ENCODE measurements at places on chromosomes 1 and 21.

DNA sequence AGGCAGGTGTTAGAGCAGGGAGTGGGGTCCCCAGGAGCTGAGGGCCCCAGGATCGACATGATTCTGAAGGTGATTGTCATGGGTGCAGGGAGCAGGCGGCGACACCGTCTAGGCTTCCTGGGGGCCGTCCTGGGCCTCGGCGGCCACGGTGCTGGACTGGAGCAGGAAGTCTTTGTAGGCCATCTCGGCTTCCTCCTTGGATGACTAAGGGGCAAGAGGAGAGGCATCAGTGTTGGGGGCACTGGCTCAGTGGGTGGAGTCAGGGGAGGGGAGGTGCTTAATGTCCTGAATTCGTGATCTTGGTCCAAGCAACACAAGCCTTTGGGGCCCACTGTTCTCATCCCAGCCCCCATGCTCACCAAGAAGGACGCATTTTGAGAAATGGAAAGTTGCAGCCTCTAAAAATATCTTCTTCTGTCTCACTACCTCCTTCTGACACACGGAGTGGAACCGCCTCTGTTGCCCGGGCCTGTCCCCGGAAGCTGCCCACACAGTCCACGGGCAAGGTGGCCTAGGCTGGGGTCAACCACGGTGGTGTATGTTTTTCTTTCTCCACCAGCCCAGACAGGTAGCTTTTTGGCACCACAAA lies 8.6 kb upstream of the FCMR start:
- no peak for DNase-seq

DNA sequence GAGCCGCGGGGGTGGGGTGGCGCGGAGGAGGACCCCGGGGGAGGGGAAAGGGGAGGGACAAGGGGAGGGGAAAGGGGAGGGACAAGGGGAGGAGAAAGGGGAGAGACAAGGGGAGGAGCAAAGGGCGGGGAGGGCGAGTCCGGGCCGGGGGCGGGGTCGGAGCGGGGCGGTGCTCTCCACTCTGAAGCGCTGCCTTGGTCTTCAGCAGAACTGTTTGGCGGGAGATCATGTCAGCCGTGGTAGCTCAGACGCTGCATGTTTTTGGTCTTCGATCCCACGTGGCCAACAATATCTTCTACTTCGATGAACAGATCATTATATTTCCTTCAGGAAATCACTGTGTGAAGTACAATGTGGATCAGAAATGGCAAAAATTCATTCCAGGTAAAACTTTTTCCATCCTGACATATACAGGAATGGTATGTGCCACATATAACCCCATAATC lies 420 bp downstream of the CFAP57 start:
- DNase-seq, result no peak

DNA sequence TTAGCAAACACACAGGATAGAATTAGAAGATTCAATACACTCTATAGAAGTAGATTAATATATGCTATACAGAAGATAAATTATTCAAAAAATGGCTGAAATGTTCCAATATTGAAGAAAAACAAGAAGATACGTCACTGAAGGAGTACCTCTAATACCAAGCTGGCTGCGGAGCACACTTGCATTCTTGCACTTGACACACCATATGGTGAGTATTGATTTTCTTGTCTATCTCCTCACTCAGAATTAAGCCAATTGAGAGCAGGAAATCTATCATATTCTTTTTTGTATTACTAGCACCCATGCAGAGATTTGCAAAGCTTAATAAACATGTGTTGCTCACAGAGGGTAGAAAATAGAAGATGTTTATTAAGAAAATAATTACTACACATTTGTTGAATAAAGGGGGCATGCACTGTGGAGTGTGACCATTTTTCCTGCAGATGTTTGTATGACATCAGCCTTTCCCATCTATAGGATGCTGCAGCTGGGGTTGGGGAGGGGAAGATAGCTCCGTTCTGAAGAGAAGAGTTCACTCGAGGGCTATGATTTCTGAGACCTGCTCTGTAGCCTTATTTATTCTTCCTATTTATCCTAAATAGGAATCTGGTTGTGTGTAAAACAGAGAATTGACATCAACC lies 318.1 kb downstream of the HHIPL2 start:
- DNase-seq, result no peak

DNA sequence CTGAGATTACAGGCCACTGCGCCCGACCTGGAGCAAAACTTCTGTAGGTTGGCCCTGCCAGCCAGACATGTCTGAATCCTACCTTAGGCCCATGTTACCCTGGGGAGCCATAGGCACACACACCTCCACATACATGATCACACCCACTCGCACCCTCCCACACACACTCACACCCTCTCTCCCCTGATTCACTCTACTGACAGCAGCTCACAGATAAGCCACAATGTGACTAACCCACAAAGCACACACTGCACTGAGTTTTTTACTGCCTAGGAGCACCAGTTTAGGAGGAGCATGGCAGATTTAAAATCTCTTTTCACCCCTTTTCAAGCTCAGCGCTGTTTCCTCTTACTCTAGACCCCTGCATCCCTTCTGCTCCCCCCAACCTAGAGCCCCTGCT lies 41.7 kb downstream of the SLC30A1 start:
- no peak for DNase-seq

DNA sequence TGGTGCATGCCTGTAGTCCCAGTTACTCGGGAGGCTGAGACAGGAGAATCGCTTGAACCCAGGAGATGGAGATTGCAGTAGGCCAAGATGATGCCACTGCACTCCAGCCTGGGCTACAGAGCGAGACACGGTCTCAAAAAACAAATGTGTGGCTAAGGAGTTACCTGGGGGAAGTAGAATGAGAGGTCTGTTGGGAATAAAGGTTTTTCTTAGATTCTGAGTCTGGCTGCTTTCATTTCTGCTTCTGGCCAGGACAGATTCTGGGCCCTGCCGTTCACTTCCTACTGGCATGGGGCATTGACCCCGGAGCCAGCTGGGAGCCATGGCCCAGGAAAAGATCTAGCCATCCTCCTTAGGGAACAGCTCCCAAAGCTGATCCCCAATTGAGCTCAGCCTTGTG lies 420 bp upstream of the DCDC2B start:
- no peak for DNase-seq

GRCh38 chr21:28148400-28149064 lies 844.1 kb downstream of the LTN1 start:
- DNase-seq, result no peak

- DNase-seq, result no peak
Measured at GRCh38 chr1:209505044-209505443, 78.5 kb upstream of the CAMK1G start.

GRCh38 chr1:39698568-39698967 lies 7.3 kb upstream of the HPCAL4 start:
- no peak for DNase-seq

- peak; percentile 78 for DNase-seq
Measured at GRCh38 chr1:202835548-202836072, 24.9 kb downstream of the PCAT6 start.

- DNase-seq, result no peak
Measured at GRCh38 chr1:18948913-18949685, 7.4 kb downstream of the IFFO2 start.

DNA sequence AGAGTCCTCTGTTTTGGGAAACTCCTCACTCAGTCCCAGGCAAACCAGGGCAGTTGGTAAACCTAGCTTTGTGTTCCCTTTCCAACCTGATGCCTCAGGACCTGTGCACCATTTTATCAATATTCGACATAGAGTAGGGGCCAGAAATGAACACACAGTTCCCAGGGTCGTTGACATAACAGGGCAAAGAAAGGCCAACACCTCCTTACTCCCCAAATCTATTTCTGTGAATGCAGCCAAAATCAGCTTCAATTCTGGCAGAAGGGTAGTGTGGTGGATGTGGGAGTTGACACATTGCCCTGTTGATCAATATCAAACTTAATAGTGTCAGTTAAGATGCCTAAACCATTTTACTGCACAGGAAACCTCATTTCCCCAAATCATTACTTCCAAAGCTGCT lies 104.6 kb upstream of the SPATA6 start:
- DNase-seq, result no peak

DNA sequence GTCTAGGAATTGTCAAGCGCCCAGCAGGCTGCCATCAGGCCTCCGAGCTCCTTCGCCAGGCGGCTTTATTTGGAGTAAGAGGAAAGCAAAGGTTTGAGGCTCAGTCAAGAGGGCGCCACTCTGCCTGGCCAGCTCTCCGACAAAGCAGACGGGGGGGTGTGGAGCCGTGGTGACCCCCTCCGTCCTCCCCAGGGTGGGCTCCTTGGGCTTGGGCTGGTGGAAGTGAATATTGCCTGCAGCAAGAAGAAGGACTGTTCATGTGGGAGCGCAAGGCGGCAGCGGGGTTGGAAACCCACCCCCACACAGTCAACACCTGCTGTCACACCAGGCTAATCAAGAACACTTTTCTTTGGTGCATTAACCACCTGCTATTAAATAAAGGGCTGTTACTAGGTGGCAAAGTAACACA lies 14.6 kb downstream of the EPHX1 start:
- DNase-seq, result no peak

DNA sequence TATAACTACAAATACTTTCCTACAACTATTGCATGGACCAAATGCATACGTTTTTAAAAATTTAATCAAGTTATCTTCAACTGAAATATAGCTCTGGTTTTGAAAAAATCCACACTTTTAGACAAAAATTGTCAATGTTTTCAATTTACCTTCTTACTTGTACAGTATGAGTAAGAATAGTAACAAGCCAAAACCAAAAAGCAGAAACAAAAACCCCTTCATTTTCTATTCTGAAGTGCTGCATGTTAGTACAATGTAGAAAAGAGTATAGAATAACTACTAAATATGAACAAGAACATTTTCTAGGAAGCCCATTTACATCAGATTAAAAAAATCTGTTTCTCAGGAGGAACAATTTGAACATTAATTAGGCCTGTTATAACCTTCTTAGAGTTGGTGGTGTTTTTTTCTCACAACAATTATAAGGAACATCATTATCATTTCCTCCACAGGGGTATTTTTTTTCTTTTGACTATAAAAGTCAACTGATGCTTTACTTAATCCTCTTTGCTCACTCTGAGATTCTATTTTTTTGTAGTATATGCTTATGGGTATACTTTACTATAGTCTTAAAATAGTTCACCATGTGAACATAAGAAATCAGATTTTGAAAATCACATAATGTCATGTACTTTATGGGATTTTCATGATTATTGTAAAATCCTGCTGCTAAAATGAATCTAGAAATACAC lies 475.4 kb downstream of the PTBP2 start:
- no peak for DNase-seq

- DNase-seq, result no peak
Measured at GRCh38 chr1:94111879-94112278, 9.1 kb downstream of the ABCA4 start.

GRCh38 chr1:59687081-59687480 lies 127.7 kb upstream of the HOOK1 start:
- DNase-seq, result no peak

- DNase-seq, result no peak
Measured at GRCh38 chr1:109229531-109230127, 15.9 kb downstream of the SARS1 start.

GRCh38 chr1:58395355-58395754 lies 151.2 kb downstream of the OMA1 start:
- DNase-seq, result no peak

DNA sequence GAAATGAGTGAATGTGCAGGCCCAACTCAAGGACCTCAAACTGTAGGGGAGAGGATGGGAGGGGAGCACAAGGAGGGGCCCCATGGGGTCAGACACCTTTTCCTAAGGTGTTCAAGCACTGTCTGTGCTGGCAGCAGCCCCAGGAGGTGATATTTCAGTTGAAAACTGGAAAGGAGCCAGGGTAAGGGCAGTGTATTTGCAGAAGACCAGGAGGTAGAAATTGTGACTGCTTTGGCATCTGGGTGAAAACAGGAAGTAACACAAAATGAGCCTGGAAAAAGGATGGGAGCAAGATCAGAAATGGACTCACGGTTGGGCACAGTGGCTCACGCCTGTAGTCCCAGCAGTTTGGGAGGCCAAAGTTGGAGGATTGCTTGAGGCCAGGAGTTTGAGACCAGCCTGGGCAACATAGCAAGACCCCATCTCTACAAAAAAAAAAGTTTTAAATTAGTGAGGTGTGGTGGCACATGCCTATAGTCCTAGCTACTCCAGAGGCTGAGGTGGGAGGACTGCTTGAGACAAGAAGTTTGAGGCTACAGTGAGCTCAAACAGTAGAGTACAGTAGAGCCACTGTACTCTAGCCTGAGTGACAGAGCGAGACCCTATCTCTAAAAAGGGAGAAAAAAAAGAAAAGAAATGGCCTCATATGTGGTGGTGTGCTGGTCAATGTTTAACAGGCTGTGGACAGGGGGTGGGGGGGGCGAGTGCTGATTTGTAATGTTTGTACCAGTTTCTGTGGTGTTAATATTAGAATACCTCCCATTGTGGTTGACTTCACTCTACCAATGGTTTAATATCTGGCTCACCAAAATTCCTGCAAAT lies 76.2 kb upstream of the ANGPTL1 start:
- no peak for DNase-seq

GRCh38 chr1:60470246-60470645 lies 396.7 kb upstream of the C1orf87 start:
- DNase-seq, result no peak
